ENCODE measurements at places on chromosomes 5 and 9.
A peak's percentile ranks its signal among the peaks of the same experiment; 100 is the strongest.

DNA sequence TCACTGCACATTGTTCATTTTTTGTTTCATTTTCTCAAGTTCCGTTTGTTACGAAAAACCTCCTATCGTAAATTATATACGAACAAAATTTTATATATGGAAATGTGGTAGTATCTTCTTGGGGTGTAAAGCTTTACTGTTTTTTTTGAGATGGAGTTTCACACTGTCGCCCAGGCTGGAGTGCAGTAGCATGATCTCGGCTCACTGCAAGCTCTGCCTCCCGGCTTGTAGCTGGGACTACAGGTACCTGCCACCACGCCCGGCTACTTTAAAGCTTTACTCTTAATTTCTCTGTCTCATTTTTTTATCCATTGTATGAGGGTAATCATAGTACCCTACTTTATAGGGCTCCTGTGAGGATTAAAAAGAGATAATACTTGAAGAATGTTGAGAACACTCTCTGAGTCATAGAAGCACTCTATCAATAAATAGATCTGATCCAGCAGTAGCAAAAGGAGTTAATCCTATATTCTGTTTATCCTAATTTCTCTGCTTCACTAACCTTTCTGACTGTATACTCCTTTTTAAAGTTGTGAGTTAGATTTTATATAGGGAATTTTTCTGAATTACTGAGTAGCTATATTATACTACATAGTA, 5.6 kb upstream of the LRRC70 start:
- DNase-seq, result no peak

GRCh38 chr9:31347082-31347617, 1037.3 kb upstream of the ACO1 start:
- DNase-seq, result no peak

DNA sequence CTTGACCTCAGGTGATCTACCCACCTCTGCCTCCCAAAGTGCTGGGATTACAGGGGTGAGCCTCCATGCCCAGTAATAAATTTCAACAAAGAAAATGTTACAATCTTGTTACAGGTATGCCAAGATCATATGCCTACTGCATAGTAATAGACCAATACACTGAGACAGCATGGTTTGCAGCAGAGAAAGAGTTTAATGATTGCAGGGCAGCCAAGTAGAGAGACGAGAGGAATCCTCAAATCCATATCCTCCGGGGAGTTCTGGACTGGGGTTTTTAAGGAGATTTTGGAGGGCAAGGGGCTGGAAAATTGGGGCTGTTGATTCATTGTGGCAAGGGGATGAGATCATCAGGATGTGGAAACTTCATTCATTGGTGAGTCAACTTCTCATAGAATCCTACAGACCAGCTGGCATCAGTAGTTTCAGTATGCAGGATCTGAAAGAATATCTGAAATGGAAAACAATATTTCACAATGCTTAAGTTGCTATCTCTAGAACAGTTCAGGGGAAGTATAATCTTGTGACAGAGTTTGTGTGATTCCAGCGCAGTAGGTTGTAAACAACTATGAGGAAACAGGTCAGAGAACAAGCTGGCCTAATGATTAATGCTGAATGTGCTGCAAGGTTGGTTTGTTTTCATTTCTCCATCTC, 14.8 kb upstream of the TUT7 start:
- DNase-seq, result peak; percentile 66

DNA sequence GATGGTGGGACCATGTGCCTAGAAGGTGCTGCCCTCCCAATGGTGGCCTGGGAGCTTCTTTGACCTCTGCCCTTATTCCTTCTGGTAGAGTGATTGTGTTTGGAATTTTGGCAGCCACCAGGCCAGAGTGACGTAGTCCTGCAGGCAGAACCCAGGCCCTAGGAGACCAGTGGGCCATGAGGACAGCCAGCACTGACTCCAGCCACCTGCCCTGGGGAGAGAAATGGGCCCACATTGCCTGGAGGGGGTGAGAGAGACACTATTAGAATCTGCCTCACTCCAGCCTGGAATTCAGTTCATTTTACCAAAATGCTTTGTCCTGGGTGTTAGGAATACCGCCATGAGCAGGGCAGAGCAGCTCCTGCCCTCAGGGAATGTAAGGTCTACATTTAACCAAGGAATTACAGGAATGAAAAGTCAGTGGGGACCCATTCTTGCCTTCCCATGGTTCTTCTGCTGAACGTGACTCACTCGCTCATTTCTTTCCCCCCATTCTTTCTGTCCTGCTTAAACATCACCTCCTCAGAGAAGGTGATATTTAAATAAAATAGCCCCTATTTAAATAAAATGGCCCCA, 5.5 kb upstream of the COL27A1 start:
- DNase-seq, result no peak

GRCh38 chr5:96133341-96134079, 171.9 kb upstream of the ELL2 start:
- peak; percentile 32 for DNase-seq

Data from HFFc6 (cell line).